B cell (primary cell): ENCODE measurements at places on chromosomes 16 and 17.

GRCh38 chr17:78714534-78714933 lies 67.5 kb downstream of the CYTH1 start:
- peak; percentile 50 for DNase-seq

DNA sequence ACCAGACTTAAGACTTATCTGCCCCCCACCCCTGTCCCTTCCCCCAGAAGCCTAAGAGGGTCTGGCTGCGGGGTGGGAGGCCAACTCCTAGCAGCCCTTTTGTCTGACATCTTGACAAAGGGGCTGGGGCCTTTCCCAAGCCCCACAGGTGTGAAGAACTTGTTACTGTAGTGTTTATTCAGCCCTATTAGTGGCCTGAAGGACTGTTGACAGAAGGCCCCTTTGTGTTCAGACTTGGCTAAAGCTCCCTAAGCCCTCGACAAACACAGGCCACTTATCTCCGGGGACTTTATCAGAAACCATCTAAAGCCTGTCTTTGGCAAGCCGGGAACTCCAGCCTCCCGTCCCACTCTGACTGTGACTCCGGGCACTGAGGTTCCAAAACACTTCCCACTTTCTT lies 129.8 kb downstream of the NTN1 start:
- DNase-seq: no peak

GRCh38 chr17:69552986-69553667 lies 138.6 kb downstream of the MAP2K6 start:
- no peak for DNase-seq

- no peak for DNase-seq
Measured at GRCh38 chr17:69390795-69391501, 23.5 kb upstream of the MAP2K6 start.

- DNase-seq: peak; percentile 32
Measured at GRCh38 chr17:81427173-81428120, 32.2 kb downstream of the BAHCC1 start.

DNA sequence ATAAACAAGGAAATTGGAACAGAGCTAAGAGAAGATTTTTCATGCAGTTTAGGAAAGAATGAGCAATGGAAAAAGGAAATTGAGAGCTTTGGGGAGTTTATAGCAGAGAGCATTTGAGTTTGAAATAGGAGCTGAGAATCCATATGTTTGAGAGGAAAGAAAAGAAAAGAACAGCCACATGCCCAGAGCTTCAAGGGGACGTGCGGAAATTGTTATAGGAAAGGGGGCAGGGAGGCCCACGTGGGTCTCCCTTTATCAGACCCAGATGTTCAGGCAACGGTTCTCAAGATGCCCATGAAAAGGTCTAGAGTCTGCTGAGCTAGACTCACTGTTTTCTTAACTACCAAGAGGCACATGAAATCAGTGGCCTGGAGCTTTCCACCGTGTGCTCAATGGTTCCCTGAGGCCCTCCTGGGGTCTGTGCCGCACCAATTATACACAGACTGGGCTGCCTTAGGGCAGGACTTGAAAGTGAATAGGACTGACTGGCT lies 31.2 kb downstream of the CHD9 start:
- DNase-seq: no peak

DNA sequence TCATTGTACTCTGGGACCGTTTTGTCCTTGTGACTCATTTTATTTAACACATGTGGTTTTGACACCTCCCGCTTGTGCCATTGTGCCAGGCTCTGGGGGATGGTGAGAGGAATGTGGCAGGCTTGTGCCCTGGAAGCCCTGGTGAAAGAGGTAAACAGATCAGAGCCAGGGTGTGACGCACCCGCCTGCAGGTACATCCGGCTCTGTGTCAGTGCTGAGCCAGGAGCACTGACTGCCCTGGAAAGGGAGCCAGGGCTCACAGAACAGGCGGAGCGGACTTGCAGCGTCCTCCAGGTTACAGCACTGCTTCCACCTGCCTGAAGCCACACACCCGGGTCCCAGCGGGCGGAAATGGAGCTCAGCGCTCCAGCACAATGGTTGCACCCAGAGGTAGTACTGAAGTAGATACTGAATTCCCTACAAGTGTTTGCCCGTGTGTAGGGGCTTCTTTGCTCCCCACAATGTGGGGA lies 30.6 kb downstream of the CDRT15 start:
- DNase-seq: no peak

- DNase-seq: no peak
Measured at GRCh38 chr16:70713824-70714223, 28.0 kb upstream of the MTSS2 start.

DNA sequence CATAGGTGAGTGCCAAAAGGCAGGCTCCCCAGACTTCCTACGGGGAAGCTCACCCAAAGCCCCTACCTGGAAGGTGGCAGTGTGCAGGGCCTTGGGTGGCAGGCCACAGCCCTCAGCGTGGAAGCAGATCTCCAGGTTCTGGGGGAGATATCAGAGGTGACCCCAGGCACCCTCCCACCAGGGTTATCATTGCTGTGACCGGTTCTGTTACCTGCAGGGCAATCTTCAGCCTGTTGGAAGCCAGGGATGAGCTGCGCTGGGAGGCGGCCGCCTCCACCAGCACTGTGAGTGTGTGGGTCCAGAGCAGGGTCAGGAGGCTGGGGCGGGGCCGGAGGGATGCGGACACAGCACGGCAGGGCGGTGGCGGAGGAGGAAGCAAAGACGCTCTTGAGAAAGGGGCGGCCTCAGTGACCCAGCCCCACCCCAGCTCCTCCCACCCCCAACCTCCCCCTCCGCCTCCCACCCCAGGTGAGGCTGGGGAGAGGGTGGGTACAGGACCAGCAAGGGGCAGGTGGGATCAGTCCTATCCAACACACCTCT lies 13.1 kb downstream of the UNC13D start:
- no peak for DNase-seq

GRCh38 chr17:79531191-79532095 lies 79.4 kb downstream of the RBFOX3 start:
- no peak for DNase-seq

- DNase-seq: no peak
Measured at GRCh38 chr16:783404-784161, 4.6 kb downstream of the RPUSD1 start.

DNA sequence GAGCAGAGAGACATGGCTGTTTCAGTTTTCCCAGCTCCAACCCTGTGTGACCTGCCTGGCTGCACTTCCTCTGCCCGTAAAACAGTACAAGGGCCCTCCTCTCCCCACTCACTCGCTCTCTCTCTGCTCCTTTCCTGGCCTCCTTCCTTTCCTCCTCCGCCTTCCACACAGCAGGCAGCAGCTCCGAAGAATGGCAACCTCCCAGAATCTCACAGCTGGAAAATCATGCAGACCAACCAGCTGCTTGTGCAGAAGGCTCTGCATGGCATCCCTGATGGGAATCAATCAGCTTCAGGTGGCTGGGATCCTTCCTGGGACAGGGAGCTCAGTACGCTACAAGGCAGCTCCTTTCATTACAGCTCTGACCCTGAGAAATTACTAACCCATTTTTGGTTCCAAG lies 27.4 kb downstream of the TMEM132E start:
- DNase-seq: no peak

DNA sequence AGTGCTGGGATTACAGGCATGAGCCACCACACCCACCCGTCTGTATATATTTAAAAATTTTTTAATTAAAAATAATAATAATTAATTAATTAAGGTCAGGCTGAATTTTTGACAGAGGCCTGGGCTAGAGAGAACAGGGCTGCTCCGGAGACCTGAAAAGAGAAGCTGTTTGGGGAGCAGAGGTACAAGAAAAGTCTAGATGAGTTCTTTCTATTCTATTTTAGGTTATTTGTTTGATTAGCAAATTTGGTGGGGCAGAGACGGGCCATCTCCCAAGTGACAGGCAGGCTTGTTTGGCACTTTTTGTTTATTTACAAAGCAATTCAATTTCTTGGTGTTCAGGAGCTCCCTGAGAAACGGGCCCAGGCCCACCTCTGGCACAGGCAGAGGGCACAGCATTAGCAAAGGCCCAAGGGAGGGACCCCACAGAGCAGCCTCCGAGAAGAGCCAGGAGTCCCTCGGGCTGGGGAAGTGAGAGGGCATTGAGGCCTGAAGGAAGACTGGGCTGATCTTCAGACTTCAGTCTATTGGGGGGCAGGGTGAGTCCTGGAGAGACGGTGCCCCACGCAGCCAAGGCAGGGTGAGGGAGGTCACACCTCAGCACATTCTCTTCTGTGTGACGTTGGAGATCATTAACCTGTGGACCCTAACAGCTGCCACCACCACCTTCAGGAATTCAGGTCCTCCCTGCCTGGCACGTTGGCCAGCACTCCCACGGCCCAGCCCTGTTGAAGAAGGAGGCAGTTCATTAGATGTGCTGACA lies 10.8 kb upstream of the RIPOR1 start:
- DNase-seq: peak; percentile 92

DNA sequence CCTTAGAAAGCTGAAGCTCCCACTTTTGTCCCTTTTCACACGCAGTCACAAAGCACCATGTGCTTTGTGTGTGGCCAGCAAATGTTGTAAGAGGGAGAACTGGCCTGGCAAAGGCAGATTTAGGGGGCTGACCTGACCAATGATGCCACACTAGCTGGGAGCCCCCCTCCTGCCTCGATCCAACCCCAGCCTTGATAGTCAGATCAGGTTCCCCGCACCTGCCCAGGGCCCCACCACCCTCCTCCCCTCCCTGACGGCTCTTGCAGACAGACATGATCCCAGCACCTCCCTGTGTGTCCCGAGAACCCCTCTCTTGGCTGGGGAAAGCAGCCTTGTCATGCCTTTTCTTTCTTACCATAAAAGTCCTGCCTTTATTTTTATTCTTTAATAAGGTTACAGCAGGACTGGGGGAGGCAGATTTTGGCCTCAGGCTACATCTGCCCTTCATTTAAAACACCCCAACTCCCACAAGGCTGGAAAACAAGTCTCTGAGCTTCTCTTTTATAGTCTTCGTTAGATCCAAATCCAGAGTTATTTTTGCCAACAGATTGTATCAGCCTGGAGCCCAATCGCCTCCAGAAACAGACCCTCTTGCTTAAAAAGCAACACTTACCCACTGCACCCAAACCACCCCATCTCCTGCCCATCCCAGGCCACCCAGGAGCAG lies 201.8 kb upstream of the CDH5 start:
- DNase-seq: no peak

- no peak for DNase-seq
Measured at GRCh38 chr17:66900126-66901010, 64.1 kb upstream of the CACNG4 start.

GRCh38 chr17:79286440-79286839 lies 211.8 kb downstream of the ENGASE start:
- no peak for DNase-seq

DNA sequence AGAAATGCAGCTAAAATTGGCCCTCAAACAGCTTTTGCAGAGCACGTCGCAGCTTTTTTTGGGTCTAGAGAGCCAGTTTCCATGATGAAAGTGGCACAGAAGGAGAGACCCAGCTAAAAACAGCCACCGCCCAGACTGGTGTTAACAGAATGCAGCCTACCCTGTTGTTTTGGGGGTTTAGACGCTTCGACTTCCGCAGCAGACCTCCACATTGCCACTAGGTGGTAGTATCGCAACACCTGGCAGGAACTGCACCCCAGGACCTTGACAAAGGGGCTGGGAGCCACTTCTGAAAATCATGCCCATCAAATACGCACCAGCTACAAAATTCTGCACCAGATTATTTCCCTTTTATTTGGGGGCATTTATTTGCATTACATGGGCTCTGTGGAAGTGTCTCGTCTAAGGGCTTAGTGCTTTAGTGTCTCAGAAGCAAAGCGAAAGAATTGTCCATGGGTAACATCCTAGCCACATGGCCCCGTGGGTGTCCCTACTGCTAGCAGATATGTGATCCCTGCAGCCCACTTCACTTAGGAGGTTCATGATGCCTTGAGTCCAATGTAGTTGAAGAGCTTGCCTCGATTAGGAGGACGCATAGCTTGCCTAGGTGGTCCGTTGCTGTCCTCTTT lies 167.1 kb downstream of the HAPSTR1 start:
- DNase-seq: peak; percentile 37
